ENCODE measurements at places on chromosomes 13 and 19. TPM values are rescaled to one million over a fixed set of nuclear protein-coding genes. Genes with fewer than 3 reads are reported as not detected.

- DNase-seq, result no peak
These were observed 99.4 kb downstream of the MIPEP start for GRCh38 chr13:23789576-23790346.

- DNase-seq, result no peak
These were observed 9.9 kb downstream of the KLHL26 start for GRCh38 chr19:18646535-18647370.

GAMT gene
- total RNA-seq, result 29.0 TPM

DNA sequence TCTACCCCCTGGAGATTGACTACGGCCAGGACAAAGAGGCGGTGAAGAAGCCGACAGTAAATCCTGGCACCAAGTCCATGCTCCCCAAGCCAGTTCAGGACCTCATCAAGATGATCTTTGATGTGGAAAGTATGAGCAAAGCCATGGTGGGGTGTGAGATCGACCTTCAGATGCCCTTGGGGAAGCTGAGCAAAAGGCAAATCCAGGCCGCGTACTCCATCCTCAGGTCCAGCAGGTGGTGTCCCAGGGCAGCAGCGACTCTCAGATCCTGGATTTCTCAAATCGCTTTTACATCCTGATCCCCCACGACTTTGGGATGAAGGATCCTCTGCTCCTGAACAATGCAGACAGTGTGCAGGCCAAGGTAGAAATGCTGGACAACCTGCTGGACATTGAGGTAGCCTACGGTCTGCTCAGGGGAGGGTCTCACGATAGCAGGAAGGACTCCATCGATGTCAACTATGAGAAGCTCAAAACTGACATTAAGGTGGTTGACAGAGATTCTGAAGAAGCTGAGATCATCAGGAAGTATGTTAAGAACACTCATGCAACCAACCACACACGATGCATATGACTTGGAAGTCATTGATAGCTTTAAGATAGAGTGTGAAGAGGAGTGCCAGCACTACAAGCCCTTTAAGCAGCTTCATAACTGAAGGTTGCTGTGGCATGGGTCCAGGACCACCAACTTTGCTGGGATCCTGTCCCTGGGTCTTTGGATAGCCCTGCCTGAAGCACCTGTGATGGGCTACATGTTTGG lies 24.0 kb upstream of the ANKRD10 start:
- DNase-seq, result no peak

CD177 gene
- total RNA-seq, result not detected

GRCh38 chr13:31074756-31075155 lies 86.9 kb downstream of the HSPH1 start:
- no peak for DNase-seq

DNA sequence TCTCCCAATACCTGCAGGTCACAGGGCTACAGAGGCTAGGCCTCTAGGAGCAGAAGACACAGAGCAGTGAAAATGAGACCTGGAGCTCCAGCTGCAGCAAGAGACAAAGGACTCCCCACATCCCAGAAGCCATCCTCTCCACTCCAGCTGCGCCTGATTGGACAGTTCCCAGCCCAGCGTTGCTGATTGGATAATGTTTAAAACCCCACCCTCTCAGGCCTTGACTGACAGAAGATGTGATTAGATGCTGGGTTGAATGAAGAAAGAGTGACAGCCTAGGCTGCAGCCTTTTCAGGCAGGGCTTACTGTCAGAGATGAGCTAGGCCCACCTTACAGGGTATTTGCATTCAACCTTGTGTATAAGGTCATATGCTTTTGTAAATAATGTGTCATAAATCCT lies 59.4 kb downstream of the ZNF708 start:
- DNase-seq, result no peak

LGI4 gene
- total RNA-seq, result 32.9 TPM

ICAM5 gene
- total RNA-seq, result 2.0 TPM
